ENCODE measurements at places on chromosomes 1 and 21.
A peak's percentile ranks its signal among the peaks of the same experiment; 100 is the strongest.

- DNase-seq = no peak
These were observed 3.5 kb downstream of the ABCB10 start for GRCh38 chr1:229554886-229555621.

DNA sequence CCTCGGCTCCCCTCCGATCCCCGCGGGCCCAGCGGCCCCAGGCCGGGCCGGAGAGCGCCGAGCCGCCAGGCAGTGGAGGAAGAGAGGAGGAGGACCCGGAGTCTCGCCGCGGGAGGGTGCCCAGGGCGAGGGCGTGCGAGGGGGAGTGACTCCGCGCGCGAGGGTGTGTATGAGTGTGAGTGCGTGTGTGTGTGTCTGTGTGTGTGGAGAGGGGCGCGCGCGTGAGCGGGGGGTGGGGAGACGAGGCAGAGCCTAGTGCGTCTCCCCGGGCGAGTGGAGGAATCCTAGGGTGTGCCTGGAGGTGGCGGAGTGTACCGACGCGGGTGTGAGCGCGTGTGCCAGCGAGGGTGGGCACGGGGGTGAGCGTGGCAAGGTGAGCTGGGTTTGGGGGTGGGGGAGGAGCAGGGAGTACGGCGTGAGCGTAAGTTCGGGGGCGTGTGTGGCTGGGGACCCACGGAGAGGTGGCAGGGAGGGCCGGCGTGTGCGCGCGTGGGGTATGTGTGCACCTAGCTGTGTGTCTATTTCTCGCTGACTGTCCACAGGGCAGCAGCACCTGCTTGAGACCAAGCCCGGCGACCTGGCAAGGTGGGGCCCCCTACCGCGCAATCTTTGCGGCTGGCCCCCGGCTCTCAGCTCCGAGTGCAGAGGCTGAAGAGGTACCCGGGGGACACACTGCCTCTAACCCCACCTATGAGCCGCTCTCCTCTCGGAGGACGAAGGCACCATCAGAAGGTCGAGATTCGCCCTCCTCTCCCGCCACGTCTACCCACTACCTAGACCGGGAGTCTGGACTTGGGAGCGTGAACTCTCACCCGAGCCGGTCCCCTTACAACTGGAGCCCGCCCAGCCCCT, 784 bp upstream of the KCND3 start:
- peak; percentile 52 for DNase-seq

DNA sequence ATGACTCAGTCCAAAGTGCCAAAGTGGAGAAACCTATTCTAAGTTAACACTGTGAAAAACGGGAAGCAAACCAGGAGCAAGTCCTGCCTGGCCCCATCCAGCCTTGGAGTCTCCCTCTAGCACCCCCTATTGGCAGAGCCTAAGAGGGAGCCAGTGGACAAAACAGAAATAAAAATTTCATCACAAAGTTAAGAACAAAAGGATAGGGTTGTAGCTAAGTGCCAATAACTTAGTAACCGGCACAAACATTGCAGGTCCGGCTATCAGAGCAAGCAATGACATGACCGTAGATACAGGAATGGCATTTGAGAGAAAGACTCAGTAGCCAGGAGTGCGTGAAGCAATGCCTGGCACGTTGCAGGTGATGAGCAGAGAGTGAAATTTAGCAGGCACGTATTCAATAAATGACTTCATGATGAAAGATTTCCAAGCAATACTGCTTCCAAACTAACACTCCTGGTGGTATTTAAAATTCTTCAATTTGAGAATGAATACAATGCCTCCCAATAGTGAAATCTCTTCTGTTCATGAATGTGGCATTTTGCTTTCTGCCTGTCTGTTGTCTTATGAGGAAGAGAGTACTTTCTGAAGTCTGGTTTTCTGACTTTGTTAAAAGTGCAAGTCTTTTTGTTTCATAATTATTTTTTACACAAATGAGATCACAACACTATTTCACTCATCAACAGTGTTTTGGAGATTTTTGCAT, 391.0 kb downstream of the OMA1 start:
- DNase-seq = no peak

- no peak for DNase-seq
These were observed 7.8 kb downstream of the GPBP1L1 start for GRCh38 chr1:45678489-45678888.

GRCh38 chr1:35715568-35716002, 3.1 kb downstream of the C1orf216 start:
- peak; percentile 88 for DNase-seq

DNA sequence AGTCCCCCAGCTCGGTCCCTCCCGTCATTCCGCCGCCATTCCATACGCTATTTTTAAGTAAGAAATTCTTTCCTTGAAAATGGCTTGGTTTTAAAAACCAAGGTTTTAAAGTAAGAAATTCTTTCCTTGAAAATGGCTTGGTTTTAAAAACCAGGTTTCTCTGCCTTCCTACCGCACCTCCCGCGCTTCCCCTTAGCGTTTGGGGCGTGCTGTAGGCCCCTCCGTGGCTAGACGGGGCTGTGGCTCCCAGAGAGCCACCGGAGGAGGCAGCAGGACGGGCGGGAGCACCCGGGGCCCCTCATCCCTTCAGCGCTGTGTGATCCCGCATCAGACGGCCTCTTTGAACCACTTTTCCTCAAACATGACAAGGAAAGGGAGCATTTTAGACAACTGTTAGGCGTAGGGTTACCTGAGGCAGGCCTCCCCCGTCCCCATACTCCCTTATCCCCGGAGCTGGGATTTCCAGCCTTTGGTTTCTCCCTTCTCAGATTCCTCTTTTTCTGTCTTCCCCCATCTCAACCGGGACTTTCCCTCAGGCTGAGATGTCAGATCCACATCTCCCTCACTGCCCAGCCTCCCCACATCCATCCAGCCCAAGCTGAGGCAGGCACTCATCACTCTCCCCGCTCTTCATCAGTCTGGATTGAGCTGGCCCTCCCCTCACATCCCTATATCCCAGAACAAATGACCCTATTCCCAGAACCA, 541 bp upstream of the CD58 start:
- DNase-seq = no peak

DNA sequence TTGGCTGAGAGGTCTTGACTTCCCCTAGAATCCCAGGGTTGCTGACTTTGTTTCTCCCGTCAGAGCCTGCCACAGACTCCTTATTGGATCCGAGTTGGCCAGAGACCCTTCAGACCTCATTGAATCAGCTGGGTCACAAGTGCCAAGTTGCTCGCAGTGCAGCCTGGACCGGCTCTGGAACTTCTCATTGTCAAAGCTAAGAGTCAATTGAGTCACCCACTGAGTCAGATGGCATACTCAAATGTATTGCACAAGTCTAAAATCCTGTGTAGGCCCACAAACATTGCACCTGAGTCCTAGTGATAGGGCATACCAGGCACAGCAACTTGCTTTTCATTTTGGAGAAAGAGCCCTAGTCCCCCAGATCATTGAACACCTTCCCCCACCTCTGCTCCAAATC, 20.4 kb upstream of the SCAF4 start:
- DNase-seq = no peak

DNA sequence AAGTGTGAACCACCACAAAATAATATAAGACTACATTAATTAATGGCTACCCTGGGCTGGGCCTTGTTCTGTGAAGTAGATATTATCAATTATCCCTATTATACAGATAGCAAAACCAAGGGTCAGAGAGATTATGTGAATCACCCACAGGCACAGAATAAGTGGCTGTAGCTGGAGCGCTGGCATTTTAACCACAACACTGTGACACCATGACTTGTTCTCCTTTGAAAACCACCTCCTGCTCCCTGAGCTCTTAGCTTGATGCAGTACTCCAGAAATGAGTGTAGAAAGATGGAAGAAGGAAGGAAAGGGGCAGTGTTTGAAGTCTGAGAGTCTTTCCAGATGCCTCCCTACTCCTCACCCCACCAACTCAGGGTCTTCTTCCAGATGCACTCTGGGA, 29.5 kb upstream of the JUN start:
- no peak for DNase-seq

GRCh38 chr1:60950224-60951063, 131.9 kb upstream of the NFIA start:
- DNase-seq = no peak

DNA sequence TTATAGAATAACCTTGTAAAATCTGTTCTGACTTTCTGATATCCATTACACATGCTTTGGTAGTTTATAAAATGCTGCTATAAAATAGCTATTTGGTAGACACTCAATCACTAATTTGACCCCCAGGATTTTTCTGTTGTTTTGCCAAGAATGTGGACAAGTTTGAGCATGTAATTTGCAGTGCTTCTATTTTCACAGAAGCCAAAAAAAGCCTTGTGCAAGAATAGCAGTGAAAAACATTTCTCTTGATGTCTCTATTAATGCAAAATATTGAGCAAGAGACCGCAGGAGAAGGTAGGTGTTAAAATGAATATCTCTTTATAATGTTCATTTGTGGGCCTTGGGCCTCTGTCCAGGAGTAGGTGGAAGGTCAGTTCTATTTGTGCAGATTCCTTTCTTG, 22.5 kb downstream of the MAP3K7CL start:
- DNase-seq = no peak

DNA sequence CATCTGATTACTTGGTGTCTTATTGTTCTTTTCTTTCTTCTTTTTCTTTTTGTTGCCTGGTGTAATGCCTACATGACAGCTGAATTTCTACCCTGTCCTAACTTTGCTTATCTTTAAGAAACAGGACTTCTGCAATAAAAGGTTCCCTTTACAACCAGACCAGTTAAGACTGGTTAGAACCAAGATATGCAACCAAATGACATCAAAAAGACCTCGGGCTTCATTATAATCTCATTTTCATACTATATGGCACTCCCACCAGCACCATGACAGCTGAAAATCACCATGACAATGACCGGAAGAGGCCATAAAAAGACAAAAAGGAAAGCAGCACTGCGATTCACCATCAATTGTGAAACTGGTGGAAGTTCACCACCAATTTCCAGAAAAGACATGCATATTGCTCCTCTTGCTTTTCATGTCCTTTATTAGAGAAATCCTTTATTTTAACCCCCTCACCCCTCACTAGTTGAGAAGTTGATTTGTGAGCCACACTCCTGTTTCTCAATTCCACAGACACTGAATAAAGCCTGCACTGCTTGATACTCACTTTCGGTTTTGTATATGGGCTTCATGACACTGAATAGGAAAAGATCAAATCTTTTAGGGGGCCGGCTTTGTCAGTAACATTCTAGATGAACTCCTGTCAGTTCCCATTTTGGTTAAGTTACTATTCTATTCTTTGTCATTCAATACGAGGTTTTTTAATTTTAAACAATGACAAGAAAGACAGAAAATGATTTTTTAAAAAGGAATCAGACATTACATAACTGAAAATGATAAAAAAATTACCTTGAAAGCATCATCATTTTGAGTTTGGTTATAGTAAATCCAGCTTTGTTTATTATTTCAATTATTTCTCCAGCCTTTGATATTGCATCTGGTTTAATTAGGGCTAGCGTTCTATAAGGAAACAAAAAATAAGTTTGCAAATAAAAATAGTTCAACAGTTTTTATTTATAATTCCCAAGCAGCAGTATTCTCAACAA, 58.1 kb downstream of the NME7 start:
- no peak for DNase-seq

DNA sequence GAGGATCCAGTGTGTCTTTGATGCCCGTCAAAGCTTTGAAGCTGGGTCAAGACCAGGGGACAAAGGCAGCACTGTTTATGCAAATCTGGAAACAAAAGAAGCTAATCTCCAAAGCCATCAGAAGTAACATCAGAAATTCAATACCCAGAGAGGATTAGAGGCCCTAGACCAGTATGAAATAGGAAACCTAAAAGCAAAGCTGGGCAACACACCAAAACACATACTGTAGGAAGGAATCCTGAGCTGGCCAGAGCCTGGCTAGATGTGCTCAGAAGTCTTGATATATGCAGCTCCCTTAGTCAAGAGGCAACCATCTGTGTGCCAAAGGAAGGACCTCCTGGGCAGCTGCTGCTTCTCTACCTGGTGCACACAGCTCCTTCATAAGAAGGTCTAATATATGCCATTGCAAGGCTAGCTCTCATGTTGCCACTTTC, 12.3 kb downstream of the COLGALT2 start:
- DNase-seq = no peak

- no peak for DNase-seq
These were observed 10.2 kb upstream of the SUSD4 start for GRCh38 chr1:223374064-223374610.

DNA sequence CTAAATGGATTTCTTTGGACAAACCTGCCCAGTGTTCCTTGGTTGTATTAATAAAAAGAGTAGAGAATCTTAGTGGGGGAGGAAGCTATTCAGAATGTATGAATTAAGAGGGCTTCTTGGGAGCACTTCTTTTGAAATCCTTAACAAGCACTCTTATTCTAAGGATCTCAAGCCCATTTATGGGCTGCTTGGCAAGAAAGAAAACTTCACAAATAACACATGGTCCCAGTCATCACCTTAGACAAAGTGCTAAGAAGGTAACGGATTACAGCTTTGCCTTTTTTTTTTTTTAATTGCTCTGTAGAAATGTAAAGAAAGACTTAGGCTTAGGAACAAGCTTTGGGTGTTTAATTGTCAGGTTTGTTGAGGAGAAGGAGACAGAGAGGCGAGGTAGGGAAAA, 76.6 kb upstream of the IPO9 start:
- no peak for DNase-seq

GRCh38 chr1:247408100-247408499, 7.9 kb upstream of the NLRP3 start:
- DNase-seq = no peak

DNA sequence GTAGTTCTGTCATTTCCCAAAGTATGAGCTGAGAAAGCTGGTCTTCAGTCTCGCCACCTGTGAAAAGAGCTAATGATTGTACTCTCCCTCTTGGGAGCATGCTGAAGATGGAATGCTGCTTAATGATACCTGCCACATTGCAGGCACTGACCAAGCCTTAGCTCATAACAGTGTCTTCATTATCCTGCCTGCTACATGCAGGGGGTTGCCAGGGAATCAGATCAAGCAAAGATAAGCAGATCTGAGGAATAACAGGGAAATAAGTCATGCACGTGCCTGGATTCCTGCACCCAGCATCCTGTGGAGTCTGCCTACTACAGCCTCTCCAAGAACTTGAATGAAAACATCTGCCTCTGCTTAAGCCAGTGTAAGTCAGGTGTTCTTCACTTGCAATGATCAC, 667.3 kb downstream of the NPHP4 start:
- no peak for DNase-seq

- no peak for DNase-seq
These were observed 931.2 kb upstream of the B3GALT2 start for GRCh38 chr1:194117582-194117981.

GRCh38 chr1:15330028-15330427, 79.7 kb upstream of the EFHD2 start:
- no peak for DNase-seq

DNA sequence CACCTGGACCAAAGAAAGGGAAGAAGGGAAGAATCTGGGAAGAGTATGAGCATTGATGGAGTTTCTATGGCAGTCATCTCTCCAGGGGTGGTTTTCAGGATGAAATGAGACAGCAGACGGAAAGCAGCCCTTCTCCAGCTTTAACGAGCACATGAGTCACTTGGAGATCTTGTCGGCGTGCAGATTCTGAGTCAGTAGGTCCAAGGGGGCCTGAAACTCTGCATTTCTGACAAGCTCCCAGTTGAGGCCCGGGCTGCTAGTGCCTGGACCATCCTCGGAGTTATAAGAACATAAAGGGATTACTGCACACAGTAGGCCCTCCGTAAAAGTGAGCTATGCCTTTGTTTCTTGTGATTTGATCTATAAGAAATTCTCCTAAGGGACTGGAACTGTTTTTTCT, 17.6 kb downstream of the HSPG2 start:
- no peak for DNase-seq

Data from activated CD8-positive, alpha-beta memory T cell treated with anti-CD3 and anti-CD28 coated beads, Interleukin-2, amount 50 U/mL, for 48 hours (primary cell).